Upper lobe of left lung (tissue), 6 donors: ENCODE measurements at places on chromosomes 11 and 22. TPM values are rescaled to one million over a fixed set of nuclear protein-coding genes. Genes with fewer than 3 reads are reported as not detected.
A peak's percentile ranks its signal among the peaks of the same experiment; 100 is the strongest.

RFPL2 gene
- not detected for total RNA-seq

GGT5 gene
- 47.4 TPM for total RNA-seq

- H3K4me1 ChIP-seq = peaks cover 14% of the 10 kb centered on the region
- no peaks in the 10 kb centered on the region for H3K36me3 ChIP-seq
- no peak for DNase-seq
Measured at GRCh38 chr22:29083933-29084591, 11.2 kb downstream of the KREMEN1 start.

GNG3 gene
- not detected for total RNA-seq

- no peaks in the 10 kb centered on the region for H3K27me3 ChIP-seq
- no peak for DNase-seq
- no peaks in the 10 kb centered on the region for H3K4me1 ChIP-seq
- no peak overlapping the region for H3K27ac ChIP-seq
- H3K4me3 ChIP-seq = no peak overlapping the region
Measured at GRCh38 chr11:123034597-123034996, 27.3 kb downstream of the HSPA8 start.

DBX1 gene
- total RNA-seq = not detected

DNA sequence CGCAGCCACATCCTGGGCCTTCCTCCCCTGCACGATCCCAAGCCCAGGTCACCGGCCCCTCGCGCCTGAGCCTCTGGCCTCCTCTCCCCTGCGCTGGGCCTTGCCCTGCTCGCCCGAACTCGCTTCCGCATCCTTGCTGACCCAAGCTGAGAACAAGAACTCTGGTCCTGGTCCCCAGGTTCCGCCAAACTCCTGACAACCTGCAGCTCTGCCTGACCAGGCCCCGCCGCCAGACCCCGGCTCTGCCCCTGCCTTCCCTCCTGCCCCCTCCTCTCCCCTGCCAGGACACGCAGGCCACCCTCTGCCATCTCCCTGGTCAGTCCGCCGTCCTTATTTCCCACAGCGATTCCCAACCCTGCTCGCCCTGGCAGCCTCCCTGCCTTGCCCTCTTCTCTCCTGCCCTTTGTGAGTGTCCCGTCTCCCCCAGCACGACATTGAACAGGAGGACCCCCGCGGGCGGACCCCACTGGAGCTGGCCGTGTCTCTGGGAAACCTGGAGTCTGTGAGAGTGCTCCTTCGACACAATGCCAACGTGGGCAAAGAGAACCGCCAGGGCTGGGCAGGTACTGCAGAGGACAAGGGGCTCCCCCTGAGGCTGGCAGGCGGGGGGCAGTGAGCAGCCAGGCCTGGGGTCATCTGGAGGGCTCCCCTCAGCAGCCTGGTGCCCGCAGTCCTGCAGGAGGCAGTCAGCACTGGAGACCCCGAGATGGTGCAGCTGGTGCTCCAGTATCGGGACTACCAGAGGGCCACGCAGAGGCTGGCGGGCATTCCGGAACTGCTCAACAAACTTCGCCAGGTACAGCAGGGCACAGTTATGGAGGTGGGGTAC lies 762 bp downstream of the ANKRD13D start:
- peaks cover 7% of the 10 kb centered on the region for H3K36me3 ChIP-seq
- peak overlapping the region; percentile 99 for H3K27ac ChIP-seq
- H3K4me1 ChIP-seq = peaks cover 59% of the 10 kb centered on the region
- H3K27me3 ChIP-seq = no peaks in the 10 kb centered on the region
- no peak for DNase-seq

GRCh38 chr22:46812788-46813187 lies 50.3 kb downstream of the TBC1D22A start:
- no peaks in the 10 kb centered on the region for H3K36me3 ChIP-seq
- no peaks in the 10 kb centered on the region for H3K27me3 ChIP-seq
- DNase-seq = no peak

IRAG1 gene
- total RNA-seq = 6.3 TPM

- H3K4me1 ChIP-seq = no peaks in the 10 kb centered on the region
- no peak overlapping the region for H3K4me3 ChIP-seq
- DNase-seq = peak; percentile 14
- H3K36me3 ChIP-seq = no peaks in the 10 kb centered on the region
Measured at GRCh38 chr11:117915672-117916235, 13.4 kb downstream of the TMPRSS13 start.

DNA sequence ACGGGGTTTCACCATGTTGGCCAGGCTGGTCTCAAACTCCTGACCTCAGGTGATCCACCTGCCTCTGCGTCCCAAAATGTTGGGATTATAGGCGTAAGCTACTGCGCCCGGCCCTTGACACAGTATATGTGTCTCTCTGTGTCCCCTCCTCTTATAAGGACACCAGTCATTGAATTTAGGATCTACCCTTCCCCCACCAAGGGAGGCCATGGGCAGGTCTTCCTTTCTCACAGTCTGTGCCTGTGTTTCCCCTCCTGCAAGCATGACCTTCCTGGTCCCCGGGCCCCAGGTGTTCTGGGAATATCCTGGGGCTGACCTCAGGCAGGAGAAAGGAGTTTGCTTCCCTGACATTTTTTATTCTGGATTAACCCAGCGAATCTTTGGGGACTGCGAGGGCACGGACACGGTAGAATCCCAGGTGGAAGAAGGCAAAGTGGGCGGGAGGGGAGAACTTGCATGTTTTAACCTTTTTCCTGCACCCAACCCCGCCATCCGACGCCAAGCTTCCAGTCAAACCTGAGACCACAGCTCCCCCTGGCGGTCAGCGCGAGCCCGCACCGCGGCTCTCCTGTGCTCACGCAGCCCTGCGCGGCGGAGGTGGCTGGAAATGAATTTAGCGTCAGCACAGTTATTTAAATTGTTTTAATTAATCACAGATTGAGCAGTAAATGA lies 42.1 kb upstream of the ISX start:
- DNase-seq = peak; percentile 51
- no peaks in the 10 kb centered on the region for H3K27me3 ChIP-seq
- no peak overlapping the region for H3K4me3 ChIP-seq
- no peaks in the 10 kb centered on the region for H3K4me1 ChIP-seq
- no peak overlapping the region for H3K27ac ChIP-seq
- no peaks in the 10 kb centered on the region for H3K36me3 ChIP-seq

PANX2 gene
- 1.9 TPM for total RNA-seq

DNA sequence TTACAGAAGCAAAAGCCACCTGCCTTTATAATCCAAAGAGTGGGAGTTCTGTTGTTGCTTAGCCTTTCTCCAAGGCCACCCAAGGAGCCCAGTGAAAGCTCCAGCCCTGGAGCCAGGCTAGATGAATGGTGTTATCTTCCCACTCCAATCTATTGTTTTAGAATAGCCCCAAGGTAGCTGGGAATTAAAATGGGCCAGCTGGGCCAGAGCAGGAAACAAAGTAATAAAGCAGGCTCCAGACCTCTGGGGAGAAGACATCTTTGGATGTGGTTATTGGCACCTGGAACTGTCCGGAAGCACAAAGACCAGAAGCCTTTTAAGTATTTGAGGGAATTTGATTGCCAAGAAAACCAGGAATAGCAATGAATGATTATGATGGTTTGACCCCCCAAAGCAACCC lies 8.8 kb downstream of the C11orf96 start:
- no peak overlapping the region for H3K27ac ChIP-seq
- DNase-seq = no peak
- no peaks in the 10 kb centered on the region for H3K36me3 ChIP-seq
- H3K4me1 ChIP-seq = no peaks in the 10 kb centered on the region
- no peaks in the 10 kb centered on the region for H3K27me3 ChIP-seq

DNA sequence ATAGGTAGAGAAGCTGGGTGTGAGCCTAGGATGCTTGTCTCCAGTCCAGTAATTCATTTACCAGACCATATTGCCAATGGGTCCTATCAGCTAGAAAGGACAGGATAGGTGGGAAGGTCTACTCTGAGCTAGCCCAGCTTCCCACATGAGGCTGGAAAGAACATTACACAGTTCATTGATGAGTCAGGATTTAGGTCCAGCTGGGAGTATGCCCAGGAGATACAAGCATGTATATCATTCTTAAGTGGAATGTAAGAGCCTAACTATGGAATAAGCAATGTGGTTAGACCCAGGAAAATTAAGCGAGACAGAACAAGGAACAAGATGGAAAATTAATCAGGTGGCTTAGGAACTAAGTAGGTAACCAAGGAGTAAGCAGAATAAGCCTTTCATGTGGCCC lies 59.0 kb upstream of the TBCEL start:
- no peak overlapping the region for H3K27ac ChIP-seq
- H3K27me3 ChIP-seq = no peaks in the 10 kb centered on the region
- no peaks in the 10 kb centered on the region for H3K4me1 ChIP-seq
- no peak overlapping the region for H3K4me3 ChIP-seq
- no peaks in the 10 kb centered on the region for H3K36me3 ChIP-seq
- DNase-seq = no peak

DNA sequence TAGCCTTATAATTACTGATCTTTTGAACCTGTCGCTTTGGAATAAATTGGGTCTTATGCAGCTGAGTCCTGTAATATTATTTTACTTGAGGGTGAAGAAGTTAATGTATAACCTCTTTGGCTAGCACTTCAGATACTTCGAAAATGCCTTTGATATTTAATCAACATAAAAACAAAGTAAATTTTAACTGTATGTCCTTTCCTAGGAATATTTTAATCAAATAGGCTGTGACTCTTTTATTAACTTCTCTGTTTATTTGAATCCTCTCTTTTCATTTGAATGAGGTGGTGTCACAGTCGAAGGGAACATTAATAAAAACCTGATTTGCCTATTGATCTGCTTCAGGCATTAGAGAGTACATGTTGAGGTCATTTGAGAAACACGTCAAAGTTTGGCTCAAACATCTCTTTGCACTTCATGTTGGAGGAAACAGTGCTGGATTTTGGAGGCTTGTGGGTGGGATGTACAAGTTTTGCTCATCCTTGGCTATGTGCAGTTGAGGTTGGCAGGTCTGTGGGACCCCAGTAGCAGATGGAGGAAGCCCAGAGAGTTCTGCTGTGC lies 143.6 kb downstream of the NCAM1 start:
- H3K4me1 ChIP-seq = no peaks in the 10 kb centered on the region
- H3K27me3 ChIP-seq = no peaks in the 10 kb centered on the region
- no peaks in the 10 kb centered on the region for H3K36me3 ChIP-seq
- no peak for DNase-seq
- no peak overlapping the region for H3K27ac ChIP-seq
- no peak overlapping the region for H3K4me3 ChIP-seq

- no peak for DNase-seq
- H3K27ac ChIP-seq = peak overlapping the region; percentile 31
- H3K36me3 ChIP-seq = peaks cover 24% of the 10 kb centered on the region
- no peak overlapping the region for H3K4me3 ChIP-seq
- H3K27me3 ChIP-seq = no peaks in the 10 kb centered on the region
Measured at GRCh38 chr11:102216433-102217075, 100.7 kb upstream of the BIRC3 start.

AHNAK gene
- 779 TPM for total RNA-seq

CCDC81 gene
- total RNA-seq = 9.3 TPM

DGCR8 gene
- 27.7 TPM for total RNA-seq

DNA sequence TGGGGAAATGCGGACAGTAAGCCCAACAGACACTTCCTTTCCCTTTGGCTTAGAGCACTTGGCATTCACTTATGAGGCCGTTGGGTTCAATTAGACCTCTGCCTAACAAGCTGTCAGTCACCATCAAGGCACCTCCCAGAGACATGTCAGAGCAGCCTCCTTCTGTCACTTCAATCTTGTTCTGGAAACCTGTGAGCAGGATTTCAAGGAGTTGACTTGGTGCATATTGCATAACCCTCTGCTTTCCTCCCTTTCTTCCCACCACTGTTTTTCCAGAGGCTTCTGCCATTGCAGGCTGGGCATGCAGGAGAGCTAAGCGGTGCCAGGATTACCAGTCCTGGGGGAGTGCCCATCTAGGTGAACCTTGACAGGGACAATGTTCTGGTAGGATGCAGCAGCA lies 484.2 kb upstream of the LRRC4C start:
- H3K27me3 ChIP-seq = no peaks in the 10 kb centered on the region
- no peaks in the 10 kb centered on the region for H3K4me1 ChIP-seq

- H3K4me1 ChIP-seq = no peaks in the 10 kb centered on the region
- DNase-seq = no peak
- no peak overlapping the region for H3K27ac ChIP-seq
- H3K36me3 ChIP-seq = no peaks in the 10 kb centered on the region
- no peaks in the 10 kb centered on the region for H3K27me3 ChIP-seq
Measured at GRCh38 chr11:101996111-101996510, 51.1 kb upstream of the CFAP300 start.

DNA sequence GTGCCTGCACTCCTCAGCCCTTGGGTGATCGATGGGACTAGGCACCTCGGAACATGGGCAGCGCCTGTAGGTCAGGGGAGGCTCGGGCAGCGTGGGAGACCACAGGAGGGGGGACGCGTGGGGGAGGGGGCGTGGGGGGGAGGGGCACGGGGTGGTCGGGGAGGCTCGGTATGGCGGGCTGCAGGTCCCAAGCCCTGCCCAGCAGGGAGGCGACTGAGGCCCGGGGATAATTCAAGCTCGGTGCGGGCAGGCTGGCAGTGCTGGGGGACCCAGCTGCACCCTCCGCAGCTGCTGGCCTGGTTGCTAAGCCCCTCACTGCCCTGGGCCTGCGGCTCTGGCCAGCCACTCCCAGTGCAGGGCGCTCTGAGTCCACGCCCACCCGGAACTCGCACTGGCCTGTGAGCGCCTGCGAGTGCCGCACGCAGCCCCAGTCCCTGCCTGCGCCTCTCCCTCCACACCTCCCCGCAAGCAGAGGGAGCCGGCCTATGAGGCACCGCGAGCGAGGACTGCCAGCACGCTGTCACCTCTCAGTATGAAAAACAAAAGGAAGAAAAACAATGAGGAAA lies 1698.3 kb upstream of the RAG2 start:
- H3K4me1 ChIP-seq = no peaks in the 10 kb centered on the region
- H3K27me3 ChIP-seq = no peaks in the 10 kb centered on the region
- no peak overlapping the region for H3K27ac ChIP-seq
- DNase-seq = peak; percentile 52
- no peak overlapping the region for H3K4me3 ChIP-seq
- H3K36me3 ChIP-seq = no peaks in the 10 kb centered on the region

- H3K36me3 ChIP-seq = no peaks in the 10 kb centered on the region
- no peaks in the 10 kb centered on the region for H3K27me3 ChIP-seq
- no peak overlapping the region for H3K27ac ChIP-seq
- DNase-seq = no peak
- H3K4me1 ChIP-seq = no peaks in the 10 kb centered on the region
- H3K4me3 ChIP-seq = no peak overlapping the region
Measured at GRCh38 chr22:33572086-33572485, 348.2 kb downstream of the LARGE1 start.
